ENCODE measurements at places on chromosomes 4 and X.

GRCh38 chr4:82851885-82852750 lies 38.8 kb downstream of the SEC31A start:
- no peak for DNase-seq

GRCh38 chr4:82629238-82630000 lies 67.6 kb upstream of the TMEM150C start:
- no peak for DNase-seq

DNA sequence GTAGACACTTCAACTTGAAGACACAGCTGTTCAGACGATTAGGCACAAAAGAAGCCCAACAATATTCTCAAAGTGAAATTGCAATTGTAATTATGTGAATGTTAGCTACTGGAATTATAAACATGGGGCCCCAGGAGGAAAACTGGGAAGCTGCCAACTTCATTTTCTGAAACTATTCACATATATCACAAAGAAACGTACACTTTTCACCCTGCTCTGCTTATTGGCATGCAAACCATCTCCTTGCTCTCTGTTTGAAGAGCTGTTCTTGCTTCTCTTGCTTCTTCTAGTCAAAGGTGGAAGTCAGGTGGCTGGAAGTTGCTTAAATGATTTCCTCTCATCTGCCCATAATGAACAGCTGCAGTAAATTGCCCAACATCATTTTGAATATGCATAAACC lies 320.1 kb downstream of the CFAP299 start:
- no peak for DNase-seq

DNA sequence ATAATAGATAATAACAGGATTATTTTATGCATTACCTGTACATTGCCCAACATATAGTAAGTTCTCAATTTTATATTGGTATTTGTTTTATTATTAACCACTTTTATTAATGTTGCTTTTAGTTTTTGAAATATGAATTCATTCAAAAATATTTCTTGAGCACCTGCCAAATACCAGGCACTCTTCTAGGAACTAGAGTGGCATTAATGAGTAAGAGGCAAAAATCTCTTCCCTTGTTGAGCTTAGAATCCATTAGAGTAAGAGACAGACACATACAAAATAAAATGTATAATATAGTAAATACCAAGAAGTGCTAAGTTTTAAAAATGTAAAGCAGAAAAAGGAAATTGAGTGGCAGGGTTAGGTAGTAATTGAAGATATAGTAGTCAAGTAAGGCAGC lies 45.8 kb downstream of the TET2 start:
- no peak for DNase-seq

DNA sequence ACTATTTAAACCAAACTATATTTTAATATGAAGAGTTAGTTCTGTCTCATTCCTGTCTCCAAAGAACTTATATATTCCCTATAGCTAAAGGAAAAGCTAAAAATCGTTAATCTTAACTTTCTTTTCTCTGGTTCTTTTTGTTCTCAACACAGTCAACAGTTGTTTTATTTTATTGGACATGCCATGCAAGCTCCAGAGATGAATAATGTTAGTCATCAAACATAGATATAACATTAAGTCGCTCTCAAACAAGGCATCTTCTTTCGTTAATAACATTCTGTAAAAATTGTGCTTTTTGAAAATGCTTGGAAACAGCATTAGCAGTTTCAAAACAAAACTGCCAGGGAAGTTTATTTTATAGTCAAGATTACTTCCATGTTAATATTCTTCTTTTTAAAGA lies 117.9 kb upstream of the GPM6A start:
- no peak for DNase-seq

DNA sequence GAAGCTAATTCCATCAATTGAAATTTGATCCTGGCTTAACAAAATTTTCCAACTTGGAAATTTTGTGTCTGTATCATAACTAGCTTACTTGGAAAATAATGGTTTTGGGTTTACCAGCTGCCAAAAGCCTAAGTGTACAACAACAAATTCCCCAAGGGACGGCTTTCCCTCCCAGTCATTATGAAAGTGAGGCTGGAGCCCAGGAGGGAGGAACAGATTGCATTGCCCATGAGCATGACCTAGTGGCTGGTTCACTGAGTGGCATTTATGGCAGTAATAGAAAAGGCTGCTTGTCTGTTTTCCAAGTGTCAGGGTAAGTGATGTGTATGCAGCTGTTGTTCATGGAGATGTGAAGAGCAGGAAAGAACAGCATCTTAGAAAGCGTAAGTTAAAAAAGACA lies 70.8 kb upstream of the HHIP start:
- DNase-seq: no peak

DNA sequence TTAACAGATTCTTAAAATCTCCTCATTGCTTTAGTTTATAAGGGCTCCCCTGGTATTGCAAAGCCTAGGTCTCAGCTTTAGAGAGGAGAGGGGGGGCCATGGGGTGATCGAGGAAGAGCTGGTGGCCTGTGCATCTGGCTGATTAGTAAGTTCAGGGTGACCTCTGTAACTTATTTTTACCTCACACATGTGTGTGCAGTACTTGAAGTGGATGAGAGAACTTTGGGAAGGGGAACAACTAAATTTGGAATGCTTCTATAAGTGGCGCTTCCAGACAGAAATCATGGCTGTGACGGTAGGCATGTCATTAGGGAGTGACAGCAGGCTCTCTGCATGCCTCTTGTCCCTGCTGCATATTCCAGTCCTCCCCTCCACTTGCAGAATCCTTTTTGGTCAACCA lies 41.9 kb downstream of the FRAS1 start:
- no peak for DNase-seq

DNA sequence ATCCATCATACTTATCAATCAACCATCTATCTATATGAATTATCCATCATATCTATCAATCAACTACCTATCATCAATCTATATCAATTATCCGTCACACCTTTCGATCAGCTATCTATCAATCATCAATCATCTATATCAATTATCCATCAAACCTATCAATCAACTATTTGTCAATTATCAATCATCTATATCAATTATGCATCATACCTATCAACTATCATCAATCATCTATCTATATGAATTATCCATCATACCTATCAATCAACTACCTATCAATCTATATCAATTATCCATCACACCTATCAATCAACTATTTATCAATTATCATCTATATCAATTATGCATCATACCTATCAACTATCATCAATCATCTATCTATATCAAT lies 70.6 kb upstream of the PPP2R3B start:
- DNase-seq: no peak

DNA sequence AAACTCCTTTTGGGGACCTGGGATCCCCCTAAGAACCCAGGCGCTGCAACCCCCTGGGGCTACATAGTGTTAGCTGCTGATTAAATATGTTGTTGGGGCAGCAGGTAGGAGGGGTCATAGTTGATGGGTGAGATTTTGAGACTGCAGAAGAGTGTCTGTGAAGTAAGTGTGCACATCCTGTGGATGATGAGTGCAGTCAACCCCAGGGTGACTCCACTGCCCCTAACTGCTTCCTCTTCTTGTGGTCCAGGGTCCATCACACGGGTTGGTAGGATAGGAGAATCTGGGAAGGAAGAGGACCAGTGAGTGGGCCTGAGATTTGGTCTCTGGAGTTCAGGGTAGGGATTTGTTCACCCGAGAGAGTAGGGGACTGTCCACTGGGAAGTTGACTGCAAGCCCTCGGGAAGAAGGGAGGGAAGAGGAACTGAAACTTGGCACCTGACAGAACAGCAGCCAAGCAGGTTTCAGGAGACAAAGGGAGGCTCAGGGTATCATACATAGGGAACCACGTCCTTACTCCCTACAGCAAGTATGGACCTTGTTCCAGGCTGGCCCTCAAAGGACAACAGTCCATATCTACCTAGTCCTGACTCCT lies 8.5 kb downstream of the DLG3 start:
- no peak for DNase-seq

DNA sequence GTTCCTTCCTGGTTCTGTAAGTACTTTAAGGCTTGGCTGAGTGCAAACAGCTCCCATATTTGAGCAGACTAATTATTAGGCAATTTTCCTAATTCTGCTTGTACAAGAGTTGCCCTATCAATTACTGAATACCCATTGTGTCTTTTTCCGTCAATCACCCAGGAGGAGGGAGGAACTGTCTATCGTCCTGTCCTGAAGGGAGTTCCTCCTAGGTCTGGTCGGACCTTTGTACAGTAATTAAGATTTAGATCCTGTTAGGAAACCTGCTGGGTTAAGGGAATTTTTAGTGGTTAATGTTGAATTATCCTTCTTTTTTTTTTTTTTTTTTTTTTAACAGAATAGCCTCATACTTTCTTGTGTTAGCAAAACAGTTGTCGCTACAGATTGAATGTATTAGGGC lies 130.1 kb downstream of the KDM6A start:
- DNase-seq: no peak

DNA sequence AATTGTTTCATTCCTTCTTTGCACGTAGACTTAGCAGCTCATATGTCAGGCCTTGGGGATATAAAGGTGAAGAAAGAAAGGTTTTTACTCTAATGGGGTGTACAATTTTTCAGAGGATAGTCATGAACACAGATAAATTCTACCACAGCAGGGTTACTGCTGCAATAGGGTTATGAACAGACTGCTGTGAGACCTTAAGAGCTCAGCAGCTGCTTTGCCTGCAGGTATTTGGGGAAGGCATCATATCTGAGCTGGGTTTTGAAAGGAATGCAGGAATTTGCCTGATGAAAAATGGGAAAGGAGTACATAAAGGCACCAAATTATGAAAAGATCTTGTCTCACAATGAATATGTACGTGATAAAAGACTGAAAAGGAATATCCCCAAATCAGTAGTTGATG lies 128.9 kb downstream of the CEP135 start:
- no peak for DNase-seq

DNA sequence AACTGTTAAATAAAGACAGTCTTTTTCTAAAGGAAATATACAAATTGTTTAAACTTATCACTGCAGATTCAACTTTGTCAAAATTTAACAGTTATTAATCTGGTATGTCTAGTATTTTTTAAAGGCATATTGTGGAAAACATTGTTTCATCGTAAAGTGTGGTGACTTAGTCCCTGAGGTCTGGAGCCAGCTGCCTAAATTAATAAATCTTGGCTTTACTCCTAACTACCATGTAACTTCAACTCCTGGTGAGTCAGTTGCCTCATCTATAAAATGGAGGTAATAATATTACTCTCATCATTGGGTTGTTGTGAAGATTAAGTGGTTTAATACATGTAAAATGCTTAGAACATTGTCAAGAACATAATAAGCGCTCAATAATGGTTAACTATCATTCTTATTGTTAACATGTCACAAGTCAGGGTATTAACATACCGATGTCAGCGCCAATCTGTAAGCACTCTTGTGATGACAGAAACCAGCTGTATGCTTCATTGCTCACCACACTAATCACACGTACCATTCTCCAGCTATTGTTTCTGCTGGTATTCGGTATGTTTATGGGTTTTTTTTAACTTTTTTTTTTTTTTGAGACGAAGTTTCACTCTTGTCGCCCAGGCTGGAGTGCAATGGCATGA lies 14.1 kb upstream of the SMIM43 start:
- DNase-seq: no peak

DNA sequence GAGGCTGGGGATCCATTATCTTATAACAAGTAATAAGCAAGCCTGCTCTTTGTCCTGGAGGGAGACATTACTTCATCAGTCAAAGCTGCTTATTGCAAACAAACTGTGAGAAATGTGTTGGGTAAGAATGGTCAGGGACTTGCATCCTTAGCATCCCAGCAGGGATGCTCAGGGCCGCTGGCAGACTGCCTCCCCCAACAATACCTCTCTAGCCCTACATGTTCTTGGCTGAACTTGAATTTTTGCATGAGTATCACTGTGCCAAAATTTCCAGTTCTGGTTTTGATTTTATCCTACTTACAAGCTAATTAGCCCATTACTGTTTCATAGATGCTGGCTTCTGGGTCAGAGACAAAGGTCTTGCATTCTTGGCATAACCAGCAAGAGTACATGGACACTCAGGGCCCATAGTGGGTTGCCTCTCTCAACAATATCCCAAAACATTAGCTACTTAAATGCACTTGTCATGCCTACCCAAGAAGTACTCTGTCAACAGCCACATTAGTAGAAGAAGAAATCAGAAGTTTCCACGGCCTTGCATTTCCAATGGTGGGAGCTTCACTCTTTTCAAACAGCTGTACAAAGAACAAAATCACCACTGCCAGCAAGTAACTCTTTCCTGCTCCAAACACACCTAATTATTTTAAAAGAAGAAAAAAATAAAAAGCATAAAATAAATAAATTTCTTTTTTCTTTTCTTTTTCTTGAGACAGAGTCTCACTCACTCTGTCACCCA lies 41.9 kb upstream of the NEUROG2 start:
- DNase-seq: no peak

GRCh38 chr4:148344352-148344751 lies 97.9 kb downstream of the NR3C2 start:
- DNase-seq: peak; percentile 31

DNA sequence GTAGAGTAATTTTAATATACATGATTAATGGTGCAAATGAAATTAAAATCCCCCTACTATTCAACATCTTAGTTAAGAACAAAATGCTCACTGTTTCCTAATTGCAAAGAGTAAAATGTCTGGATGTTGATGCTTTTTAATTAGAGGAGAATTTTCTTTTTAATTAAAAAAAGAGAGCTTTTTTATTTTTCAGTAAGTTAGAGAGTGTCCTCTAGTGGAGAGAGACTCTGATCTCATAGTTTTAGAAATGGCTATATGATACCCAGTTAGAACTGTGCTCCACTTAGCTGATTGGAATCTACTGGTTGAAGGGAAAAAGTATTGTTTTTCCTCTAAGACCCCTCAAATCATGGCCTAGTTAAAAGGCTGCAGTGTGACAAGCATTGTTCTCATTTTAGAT lies 312.0 kb upstream of the MAGEB2 start:
- DNase-seq: no peak

DNA sequence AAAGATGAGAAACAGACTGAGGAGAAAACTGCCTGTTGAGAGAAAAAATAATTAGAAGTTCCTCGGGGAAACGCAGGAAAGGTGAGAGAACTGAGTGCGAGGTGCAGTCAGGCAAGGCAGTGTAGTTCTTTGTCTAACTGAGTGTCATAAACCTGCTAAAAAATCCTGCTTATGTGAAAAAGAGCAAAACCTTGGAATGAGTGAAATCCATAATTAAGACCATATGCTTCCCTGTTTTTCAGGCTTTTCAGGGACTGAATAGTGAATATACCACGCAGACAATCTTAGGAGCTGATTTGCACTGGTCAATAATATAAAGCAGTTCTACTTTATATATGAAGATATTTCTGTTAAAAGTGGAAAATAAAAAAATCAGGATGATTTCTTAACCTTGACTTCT lies 104.9 kb downstream of the RASGEF1B start:
- no peak for DNase-seq

DNA sequence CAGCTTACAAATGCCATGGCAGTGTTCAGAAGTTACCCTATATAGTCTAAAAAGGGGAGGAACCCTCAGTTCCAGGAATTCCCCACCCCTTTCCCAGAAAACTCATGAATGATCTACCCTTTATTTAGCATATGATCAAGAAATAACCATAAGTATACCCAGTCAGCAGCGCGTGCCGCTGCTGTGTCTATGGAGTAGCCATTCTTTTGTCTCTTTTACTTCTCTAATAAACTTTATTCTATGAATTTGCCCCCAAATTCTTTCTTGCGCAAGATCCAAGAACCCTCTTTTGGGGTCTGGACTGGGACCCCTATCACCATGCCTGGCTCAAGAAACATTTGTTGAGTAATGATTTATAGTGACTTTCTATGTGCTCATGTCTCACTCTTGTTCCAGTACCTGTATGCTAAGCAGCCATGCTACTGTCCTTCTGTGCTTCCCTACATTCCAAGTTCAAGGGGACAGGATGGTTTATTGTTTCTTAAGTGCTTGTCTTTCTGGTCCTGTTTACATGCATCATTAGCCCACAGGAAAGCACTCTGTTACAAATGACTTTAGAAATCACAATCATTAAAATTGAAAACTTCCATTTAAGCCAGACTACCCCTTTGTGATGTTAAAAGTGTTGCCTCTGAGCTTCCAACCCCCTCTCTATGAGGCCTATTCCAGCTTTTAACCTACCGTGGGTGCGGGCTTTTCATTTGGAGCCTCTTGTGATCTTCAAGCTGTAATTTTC lies 63.4 kb upstream of the S100G start:
- no peak for DNase-seq
